ENCODE measurements at places on chromosomes 7 and 10. TPM values are rescaled to one million over a fixed set of nuclear protein-coding genes. Genes with fewer than 3 reads are reported as not detected.

LCOR gene
- 18.1 TPM for total RNA-seq

OR2A12 gene
- not detected for total RNA-seq

TAS2R5 gene
- 0.95 TPM for total RNA-seq

IFIT2 gene
- 39.4 TPM for total RNA-seq

AZGP1 gene
- total RNA-seq = not detected

C10orf67 gene
- 2.0 TPM for total RNA-seq

HOGA1 gene
- not detected for total RNA-seq

CH25H gene
- total RNA-seq = 0.22 TPM

FAM170B gene
- total RNA-seq = not detected

SPDYE5 gene
- total RNA-seq = not detected

PNLIPRP2 gene
- not detected for total RNA-seq

CLRN3 gene
- not detected for total RNA-seq

FGL2 gene
- not detected for total RNA-seq

OAT gene
- 41.6 TPM for total RNA-seq

ITGB8 gene
- not detected for total RNA-seq

SYT15 gene
- 0.30 TPM for total RNA-seq

UPK3BL2 gene
- total RNA-seq = 5.5 TPM

AS3MT gene
- total RNA-seq = 1.0 TPM

HOXA2 gene
- not detected for total RNA-seq

CALD1 gene
- total RNA-seq = 0.42 TPM

PITX3 gene
- total RNA-seq = not detected

TDRD1 gene
- total RNA-seq = 0.47 TPM

NAT16 gene
- total RNA-seq = not detected

BLOC1S2 gene
- 68.5 TPM for total RNA-seq

CCDC3 gene
- 0.14 TPM for total RNA-seq

SPDYE1 gene
- total RNA-seq = not detected

CLDN15 gene
- total RNA-seq = 11.1 TPM

LRRC18 gene
- total RNA-seq = not detected

CYP2C19 gene
- 0.12 TPM for total RNA-seq

TFEC gene
- total RNA-seq = not detected

COL13A1 gene
- not detected for total RNA-seq

TSPAN15 gene
- 1.1 TPM for total RNA-seq

JCAD gene
- total RNA-seq = 0.05 TPM

IGF2BP3 gene
- total RNA-seq = 0.54 TPM

UCN3 gene
- not detected for total RNA-seq

TYW1 gene
- total RNA-seq = 12.9 TPM

Measured in activated naive CD4-positive, alpha-beta T cell treated with anti-CD3 and anti-CD28 coated beads for 36 hours (primary cell).